Urinary bladder (tissue), 4 donors: ENCODE measurements at places on chromosomes 16 and 17. TPM values are rescaled to one million over a fixed set of nuclear protein-coding genes. Genes with fewer than 3 reads are reported as not detected.

SLC25A39 gene
- 27.9 TPM for total RNA-seq

DNA sequence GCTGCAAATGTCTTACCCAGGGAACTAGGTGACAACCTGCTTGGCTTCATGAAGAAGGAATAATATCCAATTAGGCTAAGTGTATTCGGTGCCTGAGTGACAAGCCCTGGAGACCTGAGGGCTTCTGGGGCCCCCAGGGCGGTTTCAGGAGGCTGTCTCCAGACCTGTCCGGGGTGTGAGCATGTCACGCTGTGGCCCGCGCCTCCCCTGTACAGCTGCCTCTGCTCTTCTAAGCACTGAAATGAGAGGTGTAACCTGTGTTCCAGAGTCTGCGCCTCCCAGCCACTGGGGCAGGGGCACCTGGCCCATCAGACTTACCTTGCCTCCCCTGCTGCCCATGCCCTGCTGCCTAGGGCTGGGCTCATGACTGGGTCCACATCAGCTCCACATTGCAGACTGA lies 114.3 kb downstream of the WWOX start:
- no peak for DNase-seq

GRCh38 chr16:57483725-57484514 lies 2.4 kb downstream of the DOK4 start:
- DNase-seq = no peak

DNA sequence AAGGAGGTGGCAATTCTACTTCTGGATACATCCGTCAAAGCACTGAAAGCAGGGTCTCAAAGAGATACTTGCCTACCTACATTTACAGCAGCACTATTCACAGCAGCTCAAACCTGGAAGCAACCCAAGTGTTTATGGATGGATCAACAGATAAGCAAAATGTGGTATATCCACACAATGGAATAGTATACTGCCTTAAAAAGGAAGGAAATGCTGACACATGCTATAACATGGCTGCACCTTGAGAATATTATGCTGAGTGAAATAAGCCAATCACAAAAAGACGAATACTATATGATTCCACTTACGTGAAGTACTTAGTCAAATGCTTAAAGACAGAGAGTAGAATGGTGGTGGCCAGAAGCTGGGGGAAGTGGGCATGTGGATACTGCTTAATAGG lies 336.2 kb downstream of the SLC39A11 start:
- no peak for DNase-seq

DNA sequence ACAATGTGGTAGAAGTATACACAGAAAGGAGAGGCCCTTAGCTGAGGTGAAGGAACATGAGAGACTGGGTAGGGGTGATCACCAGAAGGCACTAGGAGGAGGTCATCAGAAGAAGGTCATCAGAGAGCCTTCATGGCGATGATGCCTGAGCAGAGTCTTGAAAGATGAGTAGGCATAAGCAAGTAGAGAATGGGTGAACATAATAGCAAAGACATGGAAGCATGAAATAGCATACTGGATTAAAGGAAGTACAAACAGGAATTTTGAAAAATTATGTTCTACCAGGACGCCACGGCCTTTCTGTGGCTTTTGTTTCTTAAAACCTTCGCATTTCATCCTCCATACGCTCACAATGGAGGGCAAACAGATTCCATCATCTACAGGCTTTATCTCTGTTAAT lies 2.9 kb downstream of the IKZF3 start:
- DNase-seq = no peak
